Esophagus squamous epithelium (tissue), 5 donors: ENCODE measurements at places on chromosomes 6 and 20.

DNA sequence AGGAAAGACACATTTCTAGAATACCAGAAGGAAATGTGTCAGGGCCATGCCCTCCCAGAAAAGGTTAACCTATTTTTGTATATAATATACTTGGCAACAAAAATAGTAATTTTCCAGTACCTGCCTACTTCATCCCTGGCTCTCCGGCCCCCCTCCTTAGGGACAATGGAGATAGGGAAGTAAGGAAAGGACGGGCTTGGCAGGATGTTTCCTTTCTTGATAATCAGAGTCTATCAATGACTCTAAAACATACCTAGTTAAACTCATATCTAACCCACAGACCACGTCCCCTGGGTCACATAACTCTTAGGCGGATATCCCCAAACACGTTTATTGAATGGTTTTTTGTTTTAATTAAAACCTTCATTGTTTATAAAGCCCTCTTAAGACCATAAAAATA, 11.8 kb downstream of the UQCC2 start:
- DNase-seq: no peak

DNA sequence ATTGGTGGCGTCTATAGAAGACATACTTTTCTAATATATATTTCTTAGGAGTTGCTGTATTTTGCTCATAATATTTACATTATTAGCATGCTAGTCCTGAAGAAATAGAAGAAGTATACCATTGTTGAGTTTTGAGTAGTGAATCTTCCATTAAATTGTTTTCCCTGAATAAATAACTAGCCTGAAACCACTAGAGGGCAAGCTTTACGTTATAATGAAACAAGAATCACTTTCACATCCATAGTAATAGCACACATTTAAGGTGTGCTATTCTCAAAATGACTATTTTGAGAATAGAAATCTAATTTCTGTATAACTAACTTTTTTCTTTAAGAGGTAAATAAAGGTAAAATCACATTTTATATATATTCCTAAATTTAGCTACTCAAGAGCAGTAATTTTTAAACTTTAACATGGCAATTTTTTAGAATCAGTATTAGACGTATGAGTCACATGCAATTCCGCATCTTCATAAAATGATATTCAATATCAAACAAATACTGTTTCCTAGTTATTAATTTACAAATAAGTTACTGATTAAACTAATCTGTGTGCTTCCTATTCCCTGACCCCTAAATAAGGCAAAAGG, 213.2 kb upstream of the MANEA start:
- DNase-seq: no peak

DNA sequence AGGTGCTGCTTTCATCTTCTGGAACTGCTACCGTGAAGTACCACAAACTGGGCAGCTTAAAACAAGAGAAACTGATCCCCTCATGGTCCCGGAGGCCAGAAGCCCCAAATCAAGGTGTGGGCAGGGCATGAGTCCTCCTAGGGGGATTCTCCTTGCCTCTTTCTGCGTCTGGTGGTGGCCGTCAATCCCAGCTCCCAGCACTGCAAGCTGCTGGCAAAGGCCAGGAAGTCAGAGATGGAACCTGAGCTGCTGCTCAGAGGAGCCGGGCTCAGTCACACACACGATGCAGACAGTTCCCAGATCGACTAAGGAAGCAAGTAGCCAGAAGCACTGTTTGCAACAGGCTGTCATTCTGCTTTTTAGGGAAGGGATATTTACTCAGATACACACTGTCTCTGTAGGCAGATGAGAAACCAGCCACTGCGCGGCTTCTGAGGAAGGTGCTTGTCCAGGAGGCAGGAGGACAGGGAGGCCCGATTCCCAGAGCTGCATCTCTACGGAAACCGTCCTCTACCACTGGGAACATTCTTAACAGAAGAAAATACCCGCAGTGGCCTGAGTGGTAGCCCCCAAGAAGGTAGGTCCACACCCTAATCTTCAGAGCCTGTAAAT, 15.5 kb downstream of the BHLHE23 start:
- DNase-seq: no peak

DNA sequence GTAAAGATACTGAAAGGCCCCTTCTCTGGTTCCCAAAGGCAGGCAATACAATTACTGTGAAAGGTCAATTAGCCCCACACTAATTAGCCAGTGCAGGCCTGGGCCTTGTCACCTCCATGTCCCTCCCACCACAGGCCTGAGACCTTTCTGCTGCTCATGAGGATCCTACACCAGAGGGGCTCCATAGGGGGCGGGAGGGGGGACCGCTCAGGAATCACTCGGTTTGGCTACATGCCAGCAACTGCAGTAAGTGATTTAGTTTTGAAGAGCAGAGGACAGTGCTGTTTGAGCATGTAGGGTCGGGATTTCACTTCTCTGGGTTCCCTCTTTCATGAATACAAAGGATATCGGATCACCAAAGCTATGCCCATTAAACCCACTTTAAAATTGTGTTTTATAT, 455.6 kb downstream of the PRKN start:
- DNase-seq: no peak

DNA sequence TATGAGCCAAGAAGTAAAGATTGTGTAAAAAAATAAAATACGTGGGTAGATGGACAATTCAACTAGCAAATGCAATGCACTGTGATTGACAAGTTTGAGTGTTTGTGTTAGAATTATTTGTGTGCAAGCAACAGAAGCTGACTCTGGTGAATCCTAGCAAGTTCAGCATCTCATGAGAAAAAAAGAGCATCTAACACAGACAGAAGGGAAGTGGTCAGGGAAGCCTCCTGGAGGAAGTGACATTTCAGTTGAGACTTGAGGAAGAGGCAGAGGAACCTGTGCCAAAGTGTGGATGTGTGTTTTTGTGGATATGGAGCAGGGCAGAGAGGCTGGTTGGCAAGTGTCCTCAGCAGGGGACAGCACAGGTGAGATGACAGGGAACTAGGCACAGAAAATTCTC, 248.7 kb downstream of the ZNF217 start:
- no peak for DNase-seq

- DNase-seq: no peak
These were observed 433.8 kb upstream of the NOX3 start for GRCh38 chr6:155889410-155889809.

DNA sequence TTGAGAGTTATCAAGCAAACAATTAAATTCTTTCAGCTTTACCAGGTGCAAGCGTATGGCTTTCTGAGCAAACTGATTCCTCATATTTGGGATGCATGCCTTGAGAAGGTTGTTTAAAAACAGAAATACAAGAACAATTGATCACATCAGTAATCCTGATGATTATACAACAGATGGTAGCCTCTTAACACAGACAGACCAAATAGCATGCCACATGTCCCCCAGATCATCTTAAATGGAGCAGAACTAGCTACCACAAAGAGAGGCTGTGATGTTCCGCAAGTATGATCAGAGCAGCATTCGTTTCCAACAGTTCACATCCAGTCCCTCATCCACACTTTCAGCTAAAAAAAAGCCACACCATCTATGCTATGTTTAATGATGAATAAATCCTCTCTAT, 246.2 kb upstream of the NRSN1 start:
- no peak for DNase-seq

GRCh38 chr20:39627765-39628164, 665.6 kb downstream of the DHX35 start:
- no peak for DNase-seq

GRCh38 chr6:169487579-169488436, 214.0 kb downstream of the WDR27 start:
- no peak for DNase-seq

GRCh38 chr6:27161946-27162603, 85.4 kb upstream of the PRSS16 start:
- DNase-seq: no peak

GRCh38 chr6:16991981-16992629, 109.7 kb upstream of the STMND1 start:
- DNase-seq: no peak

DNA sequence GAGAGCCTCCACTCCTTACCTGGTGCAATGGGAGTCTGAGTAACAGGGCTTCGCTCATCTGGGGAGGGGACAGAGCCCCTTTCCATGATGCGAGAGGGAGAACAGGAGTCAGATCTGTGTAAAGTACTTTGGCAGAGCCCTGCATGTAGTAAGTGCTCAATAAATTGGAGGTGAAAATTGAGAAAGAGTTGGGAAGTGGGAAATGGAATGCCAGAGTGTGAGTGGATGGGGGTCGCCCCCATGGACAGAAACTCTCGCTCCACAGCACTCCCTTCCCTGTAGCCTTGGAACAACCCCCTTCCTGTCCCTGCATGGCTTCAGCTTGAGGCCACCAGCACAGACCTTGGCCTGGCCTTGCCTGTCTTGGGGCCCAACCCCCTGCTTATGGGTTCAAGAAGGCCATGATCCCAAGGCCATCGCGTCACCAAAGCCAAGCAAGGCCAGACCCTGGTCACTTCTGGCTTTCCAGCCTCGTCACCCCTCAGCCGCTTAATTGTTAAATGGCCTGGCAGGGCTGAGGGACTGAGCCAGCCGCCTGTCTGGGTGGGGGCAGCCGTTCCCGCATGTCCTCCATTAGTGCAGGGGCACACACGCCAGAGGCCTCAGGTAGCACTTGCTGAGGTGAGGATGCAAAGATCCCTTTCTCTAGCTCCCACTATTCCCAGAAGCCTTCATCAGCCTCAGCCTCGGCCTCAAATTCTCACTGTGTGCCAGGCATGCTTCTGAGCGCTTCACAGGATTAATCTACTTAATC, 93.7 kb upstream of the PTPN1 start:
- DNase-seq: no peak

- no peak for DNase-seq
These were observed 119.9 kb upstream of the PRND start for GRCh38 chr20:4601630-4602296.

DNA sequence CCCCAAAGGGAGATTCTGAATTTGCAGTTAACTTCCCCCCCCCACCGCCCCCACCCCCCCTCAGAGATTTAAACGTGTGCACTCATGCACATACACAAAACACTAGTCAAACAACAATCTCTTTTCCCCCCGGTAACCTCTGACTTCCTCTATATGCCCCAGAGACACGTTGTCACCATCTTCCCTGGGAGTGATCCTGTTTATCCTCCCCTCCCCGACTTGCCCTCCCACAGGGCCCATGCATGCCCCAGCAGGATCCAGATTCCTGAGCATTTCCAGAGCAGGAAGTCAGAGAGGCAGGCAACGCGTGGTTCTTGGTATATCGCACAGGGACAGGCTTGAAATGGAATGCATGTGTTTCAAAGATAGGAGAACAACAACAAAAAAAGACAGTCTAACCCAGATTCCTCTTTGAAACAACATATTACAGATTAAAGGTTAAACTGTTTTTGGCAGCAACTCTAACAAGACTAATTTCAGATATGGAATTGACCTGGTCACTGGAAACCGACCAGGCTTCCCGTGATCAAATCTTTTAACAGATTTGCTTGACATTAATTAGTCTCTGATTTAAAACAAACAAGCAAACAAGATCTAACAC, 1.3 kb downstream of the BLCAP start:
- no peak for DNase-seq

DNA sequence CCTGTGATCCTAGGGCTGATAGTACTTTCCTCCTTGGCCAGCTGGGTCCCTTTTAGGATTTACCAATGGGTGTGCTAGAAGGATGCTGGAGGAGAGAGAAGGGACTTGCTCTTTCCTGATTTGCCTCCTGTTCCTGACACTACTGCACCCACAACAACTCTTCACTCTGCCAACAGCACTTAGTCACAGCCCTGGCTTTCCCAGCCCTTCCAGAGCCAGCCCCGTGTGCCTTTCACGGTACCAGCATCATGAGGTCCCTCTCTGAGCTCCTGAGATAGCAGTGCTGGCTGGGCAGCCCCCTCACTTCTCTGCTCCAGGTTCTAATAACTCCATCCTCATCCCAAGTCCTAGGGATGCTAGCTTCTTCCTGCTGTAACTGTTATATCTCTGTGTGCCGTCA, 80.9 kb downstream of the DNAH8 start:
- DNase-seq: no peak

DNA sequence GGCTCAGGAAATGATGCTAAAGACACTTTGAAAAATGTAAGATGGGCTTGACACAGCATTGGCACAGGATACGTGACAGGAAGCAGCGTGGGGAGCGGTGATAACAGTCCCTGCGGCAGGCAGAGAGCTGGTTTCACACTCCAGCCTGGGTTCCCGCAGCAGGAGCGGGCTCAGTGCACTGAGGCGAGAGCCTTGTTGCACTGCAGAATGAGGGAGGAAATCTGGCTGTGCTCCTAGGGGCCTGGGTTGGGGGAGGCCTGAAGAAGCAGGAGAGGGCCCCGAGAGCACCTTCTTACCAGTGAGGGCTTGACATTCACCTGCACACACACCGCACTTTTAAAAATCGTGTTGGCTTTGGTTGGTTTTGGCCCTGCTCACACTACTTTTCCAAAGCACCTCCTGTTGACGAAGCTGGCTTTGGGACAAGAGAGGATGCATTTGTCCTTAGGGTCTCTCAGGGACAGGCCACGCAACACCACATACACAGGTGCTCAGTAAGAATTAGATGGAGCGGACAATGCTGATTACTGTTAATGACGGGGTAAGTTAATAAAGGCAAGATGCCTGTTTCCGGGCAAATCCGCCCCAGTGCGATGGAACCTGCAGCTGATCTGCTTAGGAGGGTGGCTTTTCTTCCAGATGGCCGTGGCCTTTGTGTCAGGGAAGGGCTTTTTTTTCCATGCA, 49.4 kb upstream of the ARMC2 start:
- no peak for DNase-seq

DNA sequence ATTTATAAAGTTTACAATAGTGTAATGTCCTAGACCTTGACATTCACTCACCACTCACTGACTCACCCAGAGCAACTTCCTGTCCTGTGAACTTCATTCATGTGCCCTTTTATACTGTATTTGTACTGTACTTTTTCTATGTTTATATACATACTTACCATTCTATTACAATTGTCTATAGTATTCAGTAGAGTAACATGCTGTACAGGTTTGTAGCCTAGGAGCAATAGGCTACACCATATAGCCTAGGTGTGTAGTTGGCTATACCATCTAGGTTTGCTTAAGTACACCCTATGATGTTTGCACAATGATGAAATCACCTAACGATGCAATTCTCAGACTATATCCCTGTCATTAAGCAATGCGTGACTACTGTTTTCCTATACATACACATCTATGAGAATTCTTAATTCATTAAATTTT, 17.5 kb downstream of the EDEM2 start:
- no peak for DNase-seq

DNA sequence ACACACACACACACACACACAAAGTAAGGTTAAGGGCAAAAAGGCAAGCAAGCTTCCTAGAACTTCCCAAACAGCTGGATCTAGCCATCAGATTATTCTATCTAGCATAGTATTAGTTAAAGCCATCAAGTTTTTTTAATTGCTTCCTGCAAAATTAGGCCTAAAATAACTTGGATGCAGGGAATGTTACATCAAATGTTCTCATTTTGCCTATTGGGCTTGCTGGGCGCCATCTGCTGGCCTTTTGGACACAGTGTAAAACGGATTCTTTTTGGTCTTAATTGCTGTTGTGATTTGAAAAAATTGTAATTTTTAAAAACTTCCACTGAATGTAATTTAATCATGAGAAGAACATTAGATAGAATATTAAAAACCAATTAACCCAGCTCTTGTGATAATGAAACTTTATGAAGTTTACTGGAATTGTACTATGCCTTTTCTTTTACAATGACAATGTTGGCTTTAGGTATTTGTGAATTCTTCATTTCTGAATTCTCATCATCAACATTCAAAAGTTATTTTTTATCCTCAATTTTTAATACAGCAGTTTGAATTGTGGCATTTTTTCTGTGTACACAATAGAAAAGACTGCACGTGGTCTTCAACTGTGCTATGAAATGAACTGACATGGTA, 6.8 kb downstream of the MKKS start:
- DNase-seq: no peak

- DNase-seq: no peak
These were observed 130.1 kb upstream of the ASCC3 start for GRCh38 chr6:101011186-101011585.
